ENCODE measurements at places on chromosomes 12 and 14.

DNA sequence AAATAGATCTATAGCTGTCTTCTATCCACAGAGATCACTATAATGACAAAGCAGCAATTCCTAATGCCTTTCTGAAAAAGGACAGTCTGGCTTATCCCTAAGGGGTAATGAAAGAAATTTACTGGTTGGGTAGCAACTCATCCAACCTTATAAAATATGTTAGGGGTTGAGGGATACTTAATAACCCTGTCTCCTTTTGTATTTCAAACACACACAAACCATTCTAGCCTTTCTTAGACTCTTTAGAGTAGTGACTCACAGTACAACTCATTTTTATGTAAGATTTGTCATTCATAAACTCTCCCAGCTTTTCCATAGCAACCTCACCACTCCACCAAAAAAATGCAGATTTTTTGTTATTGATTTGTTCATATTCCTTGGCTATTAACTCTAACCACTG is 167.9 kb downstream of the FSCB start:
- no peak for DNase-seq

- no peak for DNase-seq
These were observed 52.6 kb downstream of the GALC start for GRCh38 chr14:87940382-87940781.

GRCh38 chr12:119011231-119011630 is 29.9 kb downstream of the SRRM4 start:
- no peak for DNase-seq

GRCh38 chr12:123363740-123364531 is 711 bp downstream of the SBNO1 start:
- DNase-seq: peak; percentile 66

DNA sequence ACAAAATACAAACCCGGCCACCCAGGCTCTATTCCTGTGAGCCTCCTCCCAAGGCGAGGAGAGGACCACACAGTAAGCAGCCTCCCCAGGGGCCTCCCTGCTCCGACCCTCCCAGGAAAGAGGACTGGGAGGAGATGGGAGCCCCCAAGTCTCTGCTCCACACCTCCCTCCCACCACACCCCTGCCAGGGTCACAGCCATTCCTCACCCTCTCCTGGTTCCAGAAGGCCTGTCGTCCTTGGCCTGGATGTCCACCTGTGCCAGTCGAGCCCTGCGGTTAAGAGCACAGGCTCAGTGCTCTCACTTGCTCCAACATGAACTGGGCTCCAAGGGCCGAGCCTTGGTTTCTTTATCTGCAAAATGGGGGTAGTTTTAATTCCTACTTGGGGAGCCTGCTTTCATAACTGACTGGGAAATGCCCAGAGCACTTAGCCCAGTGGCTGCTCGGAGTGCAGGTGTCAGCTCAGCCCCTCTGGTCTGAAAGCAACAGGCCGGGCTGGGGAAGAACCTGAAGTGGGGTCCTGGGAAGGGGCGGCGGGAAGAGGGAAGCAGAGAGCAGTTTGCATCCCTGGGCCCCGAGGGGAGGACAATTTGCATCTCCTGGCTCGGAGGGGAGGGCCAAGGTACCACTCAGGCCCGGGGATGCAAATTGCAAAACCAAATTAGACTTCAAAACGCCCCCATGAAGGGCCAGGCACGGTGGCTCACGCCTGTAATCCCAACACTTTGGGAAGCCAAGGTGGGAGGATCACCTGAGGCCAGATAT is 23.6 kb downstream of the TCHP start:
- DNase-seq: no peak

- no peak for DNase-seq
These were observed 11.5 kb downstream of the MYO1H start for GRCh38 chr12:109359131-109359690.

GRCh38 chr12:46101485-46101869 is 111.1 kb upstream of the SCAF11 start:
- DNase-seq: no peak

- DNase-seq: no peak
These were observed 141.9 kb downstream of the CHST11 start for GRCh38 chr12:104598342-104599271.

DNA sequence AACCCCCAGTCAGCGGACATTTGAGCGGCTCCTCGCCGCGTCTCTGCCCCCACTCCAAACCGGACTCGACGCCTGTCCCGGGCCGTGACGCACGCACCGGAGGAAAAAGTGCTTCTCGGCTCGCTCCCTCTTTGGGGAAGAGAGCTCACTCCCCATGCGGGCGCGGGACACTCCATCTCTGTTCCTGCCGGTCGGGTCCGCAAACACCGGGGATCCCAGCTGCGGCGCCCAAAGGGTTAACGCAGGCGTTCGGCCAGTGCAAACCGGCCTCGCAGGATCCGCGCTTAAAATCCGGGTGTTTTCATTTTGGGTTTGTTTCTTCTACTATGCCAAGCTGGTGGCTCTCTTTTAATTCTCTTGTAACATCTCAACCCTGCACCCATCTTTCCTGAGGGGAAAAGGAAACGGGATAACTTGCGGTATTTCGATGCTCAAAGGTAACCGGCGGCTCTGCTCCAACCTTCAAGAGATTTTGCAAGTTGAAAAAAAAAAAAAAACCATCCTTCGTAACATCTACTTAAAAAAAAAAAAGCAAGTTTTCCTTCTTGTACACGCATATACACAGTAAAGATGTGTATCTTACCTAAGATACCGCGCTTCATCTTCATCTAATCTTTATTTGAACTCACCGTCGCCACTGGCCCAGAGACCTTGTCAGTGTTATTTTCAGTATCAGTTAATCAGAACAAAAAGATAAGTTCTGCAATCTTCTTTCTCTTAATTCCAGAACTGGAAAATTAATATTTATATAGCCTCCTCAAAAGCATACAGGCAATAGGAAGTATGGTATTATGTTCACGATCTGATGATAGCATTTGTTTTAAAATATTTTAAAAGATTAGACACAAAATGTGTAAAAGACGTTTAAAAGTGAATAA is 1.6 kb upstream of the ATP2B1 start:
- DNase-seq: no peak

GRCh38 chr12:77760271-77761025 is 70.2 kb upstream of the NAV3 start:
- DNase-seq: no peak

DNA sequence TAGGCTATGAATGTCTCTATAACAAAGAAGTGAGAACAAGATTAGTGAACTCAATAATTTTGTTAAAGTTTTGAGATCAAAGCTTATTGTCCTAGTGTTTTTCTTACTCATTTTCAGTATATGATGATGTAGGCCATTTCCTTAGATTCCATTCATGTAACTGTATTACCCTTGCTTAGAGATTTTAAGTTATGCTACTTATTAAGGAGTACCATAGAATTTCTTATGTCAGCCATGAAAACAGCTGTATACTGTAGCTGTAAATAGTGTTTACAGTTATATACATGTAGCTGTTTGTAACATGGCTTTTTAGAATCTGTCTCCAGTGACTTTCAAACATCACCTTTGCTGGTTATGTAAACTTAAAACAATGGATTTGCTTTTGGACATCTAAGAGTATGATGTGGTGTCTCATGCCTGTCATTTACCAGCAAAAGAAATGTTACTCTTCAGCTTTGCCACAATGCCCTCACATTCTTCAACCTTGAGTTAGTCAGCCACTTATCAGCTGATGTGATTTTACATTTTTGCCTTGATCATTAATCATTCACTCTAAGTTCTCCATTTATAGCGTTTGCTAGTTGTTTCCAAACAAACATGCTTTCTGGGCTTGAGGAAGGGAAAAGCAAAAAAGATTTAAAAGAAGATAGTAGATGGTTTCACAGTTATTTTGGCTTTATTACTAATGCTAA is 55.5 kb downstream of the SLC16A7 start:
- no peak for DNase-seq

- no peak for DNase-seq
These were observed 198.9 kb downstream of the ZFP36L1 start for GRCh38 chr14:68593806-68594536.

DNA sequence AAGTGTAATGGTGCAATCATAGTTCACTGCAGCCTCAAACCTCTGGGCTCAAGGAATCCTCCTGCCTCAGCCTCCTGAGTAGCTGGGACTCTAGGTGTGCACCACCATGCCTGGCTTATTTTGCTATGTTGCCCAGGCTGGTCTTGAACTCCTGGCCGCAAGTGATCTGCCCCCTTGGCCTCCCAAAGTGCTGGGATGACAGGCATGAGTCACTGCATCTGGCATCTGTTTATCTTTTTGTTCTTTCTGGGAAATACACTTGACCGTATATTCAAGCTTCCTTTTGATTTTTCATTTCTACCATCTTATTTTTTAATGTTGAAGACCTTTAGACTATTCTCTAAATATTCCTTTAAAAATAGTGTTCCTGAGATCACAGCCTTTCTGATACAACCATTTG is 82.4 kb upstream of the OSBPL8 start:
- DNase-seq: no peak

DNA sequence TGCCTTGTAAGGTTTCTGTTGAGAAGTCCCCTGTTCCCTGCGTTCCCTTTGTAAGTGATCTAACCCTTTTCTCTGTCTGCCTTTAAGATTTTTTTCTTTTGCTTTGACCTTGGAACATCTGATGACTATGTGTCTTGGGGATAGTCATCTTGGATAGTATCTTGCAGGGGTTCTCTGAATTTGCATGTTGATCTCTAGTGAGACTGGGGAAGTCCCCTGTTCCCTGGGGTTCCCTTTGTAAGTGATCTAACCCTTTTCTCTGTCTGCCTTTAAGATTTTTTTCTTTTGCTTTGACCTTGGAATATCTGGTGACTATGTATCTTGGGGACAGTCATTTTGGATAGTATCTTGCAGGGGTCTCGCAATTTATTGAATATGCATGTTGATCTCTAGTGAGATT is 38.2 kb upstream of the TMX1 start:
- no peak for DNase-seq

DNA sequence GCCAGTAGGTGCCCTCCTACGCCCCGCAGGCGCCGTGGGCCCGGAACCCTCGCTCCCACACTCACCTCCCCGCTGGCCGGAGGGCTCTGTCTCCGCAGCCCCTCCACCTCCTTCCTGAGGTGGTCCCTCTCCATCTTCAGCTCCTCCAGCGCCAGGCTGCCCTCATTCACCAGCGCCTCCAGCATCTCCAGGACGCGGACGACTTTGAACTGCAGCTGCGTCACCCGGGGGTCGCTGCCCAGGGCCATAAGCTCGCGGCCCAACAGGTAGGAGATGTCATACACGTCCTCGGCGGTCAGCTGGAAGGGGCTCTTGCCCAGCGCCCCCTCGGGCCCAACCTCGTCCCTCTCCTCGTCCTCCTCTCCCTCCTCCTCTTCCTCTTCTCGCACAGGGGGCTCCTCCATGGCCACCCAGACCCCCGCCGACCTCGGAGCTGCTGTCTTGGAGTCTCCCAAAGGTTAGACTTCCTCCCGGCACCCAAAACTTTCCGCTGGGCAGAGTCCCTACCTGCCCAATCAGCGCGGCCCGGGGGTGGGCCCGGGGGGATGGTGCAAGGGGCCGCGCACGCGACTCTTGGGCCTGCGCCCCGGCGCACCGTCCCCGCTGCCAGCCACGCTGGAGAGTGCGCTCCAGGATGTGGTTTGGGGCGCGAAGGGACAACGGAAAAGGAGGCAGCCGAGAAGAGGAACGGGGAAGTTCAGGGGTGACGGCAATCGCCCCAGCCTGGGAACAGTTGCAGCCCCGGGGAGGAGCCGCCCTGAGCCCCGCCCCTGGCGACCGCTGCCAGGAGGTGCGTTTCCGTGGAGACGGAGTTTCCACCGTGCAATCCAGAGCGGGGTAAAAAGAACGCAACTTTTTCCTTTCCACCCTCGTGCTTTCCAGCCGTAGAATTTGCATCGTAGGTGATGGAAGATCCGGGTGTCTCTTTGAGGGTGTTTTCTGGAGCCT is at the start of gene RILPL2:
RILPL2 (minus strand) TSS at position 668 of the 948 bp plus-strand sequence; CDS start at position 404, 264 bp downstream.
- DNase-seq: peak; percentile 66

GRCh38 chr14:24688030-24688658 is 54.2 kb upstream of the GZMB start:
- DNase-seq: no peak

- no peak for DNase-seq
These were observed 27.2 kb downstream of the SLC15A4 start for GRCh38 chr12:128796439-128797118.

Measured in NCI-H1417 (cell line).